ENCODE measurements at places on chromosomes 4 and X. TPM values are rescaled to one million over a fixed set of nuclear protein-coding genes. Genes with fewer than 3 reads are reported as not detected.

DNA sequence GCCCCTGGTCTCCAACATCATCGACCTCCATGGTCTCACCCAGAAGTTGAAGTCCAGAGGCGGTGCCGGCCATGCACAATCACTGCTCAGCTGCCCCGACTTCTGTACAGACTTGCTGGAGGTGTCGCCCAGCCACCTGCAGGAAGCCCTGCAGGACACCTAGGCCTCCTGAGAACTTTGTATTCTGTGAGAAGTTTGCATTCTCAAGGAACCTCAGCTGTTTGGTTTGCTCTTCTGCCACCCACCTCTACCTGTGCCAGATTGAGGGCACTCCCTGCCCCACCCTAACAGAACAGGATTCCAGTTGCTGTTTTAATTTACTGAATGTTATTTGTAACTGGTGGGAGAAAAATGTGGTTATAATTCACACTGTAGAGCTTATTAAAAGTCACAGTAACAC is 46.8 kb downstream of the TRIM61 start:
- H3K27ac ChIP-seq: no peak overlapping the region
- no peaks in the 10 kb centered on the region for H3K36me3 ChIP-seq
- no peak overlapping the region for H3K4me3 ChIP-seq

DNA sequence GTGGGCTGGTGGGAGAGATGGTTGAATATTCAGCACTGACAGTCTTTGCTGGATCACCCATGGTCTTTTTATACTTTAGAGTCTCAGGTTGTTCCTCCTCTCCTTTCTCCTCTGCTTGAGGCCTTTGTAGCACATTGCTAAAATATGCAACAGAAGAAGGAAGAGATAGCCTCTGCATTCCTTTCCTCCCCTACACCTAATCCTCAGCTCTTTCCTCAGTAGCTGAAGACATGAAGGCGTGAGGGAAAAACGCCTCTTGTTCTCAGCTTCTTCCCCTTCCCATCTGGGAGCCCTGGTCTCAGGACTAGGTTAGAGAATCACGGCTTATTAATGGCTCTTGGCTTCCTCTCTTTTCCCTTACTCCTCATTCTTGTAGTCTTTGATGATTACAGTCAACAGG is 76.8 kb downstream of the RNF150 start:
- H3K4me3 ChIP-seq: no peak overlapping the region
- no peak overlapping the region for H3K27ac ChIP-seq
- H3K27me3 ChIP-seq: peaks cover 5% of the 10 kb centered on the region
- H3K4me1 ChIP-seq: no peaks in the 10 kb centered on the region
- no peak for DNase-seq

Gene ATP8A1
- total RNA-seq: 106 TPM

DNA sequence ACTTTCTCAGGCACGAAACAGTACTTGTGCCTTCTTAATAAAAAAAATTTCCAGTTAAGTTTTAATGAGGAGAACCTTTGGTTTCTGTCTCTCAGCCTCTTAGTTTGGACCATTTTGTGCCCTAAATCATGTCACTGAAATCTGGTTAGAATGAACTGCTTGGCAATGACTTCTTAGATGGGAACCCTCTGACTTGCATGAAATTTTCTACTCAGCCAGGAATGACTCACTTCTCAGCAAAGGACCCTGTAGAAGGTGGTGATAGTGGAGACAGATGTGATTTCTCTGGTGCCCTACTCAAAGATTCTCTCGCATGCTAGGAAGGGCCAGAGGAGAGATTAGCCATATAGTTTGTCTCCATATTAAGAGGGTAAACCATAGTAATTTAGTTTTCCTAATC is 50.5 kb downstream of the RASL11B start:
- peaks cover 10% of the 10 kb centered on the region for H3K36me3 ChIP-seq
- H3K4me3 ChIP-seq: no peak overlapping the region
- H3K27me3 ChIP-seq: no peaks in the 10 kb centered on the region
- H3K27ac ChIP-seq: no peak overlapping the region
- no peak for DNase-seq

Gene AWAT2
- not detected for total RNA-seq

- no peak for DNase-seq
- no peaks in the 10 kb centered on the region for H3K36me3 ChIP-seq
- H3K4me3 ChIP-seq: no peak overlapping the region
- no peaks in the 10 kb centered on the region for H3K4me1 ChIP-seq
- H3K27ac ChIP-seq: no peak overlapping the region
Measured at GRCh38 chr4:146976145-146976544, 30.5 kb upstream of the TTC29 start.

- no peak overlapping the region for H3K27ac ChIP-seq
- DNase-seq: no peak
- no peaks in the 10 kb centered on the region for H3K27me3 ChIP-seq
- H3K36me3 ChIP-seq: no peaks in the 10 kb centered on the region
- H3K4me1 ChIP-seq: peaks cover 22% of the 10 kb centered on the region
- no peak overlapping the region for H3K4me3 ChIP-seq
Measured at GRCh38 chr4:113826421-113826820, 64.9 kb upstream of the CAMK2D start.

All from naive thymus-derived CD8-positive, alpha-beta T cell (primary cell).